ENCODE measurements at places on chromosomes 5 and 9.

DNA sequence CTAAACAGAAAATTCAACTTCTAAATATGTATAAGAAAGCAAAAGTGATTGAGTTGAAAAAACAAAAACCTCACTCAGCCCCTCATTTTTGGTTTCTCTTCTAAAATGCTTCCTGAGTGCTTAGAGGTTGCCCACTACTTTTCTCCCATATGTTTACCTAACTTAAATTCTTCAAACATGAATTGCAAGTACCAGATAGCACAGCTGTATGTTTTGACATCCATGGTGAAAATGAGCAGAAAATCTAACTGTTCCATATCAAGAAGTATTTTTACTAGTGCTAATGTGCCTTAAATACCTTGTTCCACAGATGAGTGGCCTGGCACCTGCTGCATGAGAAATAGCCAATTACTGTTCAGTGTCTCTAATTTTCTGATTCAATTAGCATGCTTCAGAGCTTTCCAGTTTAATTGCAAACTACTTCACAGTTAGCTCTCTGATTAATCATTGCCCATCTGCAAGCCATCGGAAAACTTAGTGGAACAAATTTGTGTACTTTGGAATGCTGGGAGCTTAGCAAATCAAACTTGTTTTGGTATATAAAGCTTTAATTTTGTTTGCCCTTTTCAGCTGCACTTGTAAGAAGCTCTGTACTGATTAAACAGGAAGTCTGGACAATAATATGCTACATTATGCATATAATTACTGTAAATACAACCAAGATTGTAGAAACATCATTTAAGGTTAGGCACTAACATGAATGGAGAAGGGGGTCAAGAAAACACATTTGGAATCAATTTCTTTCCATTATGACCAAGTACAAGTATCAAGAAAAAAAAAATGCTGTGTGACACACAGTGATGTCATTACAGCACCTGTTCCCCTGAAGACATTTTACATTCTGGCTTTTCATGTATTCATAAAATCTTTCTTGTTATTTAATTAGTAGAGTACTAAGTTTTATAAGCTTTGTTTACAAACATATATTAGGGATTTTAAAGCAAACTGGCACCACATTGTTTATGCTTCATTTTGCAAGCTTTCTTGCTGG, 65.6 kb downstream of the POU5F2 start:
- no peak for DNase-seq

DNA sequence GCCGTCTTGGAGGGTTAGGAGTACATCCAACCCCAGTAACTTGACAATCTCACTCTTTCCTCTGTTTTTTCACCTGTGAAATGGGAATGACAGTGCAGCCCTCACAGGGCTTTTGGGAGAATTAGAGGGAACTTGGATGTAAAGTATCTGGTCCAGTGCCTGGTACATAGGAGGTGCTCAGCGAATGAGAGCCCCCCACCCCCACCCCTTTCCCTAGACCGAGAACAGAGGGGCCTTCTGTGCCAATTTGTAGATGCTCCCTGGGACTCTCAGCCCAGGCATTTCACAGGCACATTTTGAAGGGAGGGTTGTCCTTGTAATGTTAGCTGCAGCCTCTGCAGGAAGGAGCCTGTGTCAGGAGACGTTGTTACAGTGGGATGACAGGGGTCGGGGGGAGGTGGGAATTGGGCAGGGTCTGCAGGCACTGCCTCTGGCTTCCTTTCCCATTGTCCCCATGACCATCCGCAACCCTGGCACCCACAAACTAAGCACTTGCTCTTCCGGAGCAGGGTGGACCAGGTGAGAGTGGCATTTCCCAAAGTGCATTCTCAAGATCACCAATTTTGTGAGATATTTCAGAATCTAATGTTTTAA, 47.0 kb downstream of the AMBP start:
- DNase-seq, result no peak

DNA sequence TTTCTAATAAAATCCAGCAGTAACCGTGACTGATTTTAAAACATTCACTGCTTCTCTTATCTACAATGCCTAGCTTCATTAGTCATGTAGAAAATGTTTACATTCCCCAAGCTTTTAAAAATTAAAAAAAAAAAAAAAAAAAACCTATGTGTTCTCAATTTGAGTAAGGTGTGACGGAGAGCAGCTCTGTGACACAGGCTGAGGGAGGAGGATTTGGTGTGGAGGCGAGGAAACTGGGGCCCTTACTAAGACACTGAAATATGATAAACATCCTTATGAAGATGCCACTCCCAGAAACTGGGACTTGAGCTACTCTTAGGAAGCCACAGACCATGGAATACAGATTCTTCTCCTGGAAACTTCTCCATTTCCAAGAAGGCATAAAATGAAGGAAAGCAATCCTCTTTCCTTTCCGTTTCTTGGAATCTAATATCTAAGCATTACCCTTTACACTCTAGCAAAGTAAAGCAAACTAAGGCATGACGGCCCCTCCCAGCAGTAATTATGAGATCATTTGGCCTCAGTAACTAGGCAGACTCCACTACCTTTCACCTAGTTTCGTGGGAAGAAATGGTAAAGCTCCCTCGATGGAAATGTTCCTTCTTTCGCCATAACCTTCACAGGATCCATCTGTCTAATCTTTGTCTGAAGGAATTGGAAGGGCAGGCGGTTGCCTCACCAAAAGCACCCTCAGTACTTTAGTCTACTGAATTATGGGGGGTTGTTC, 23.5 kb downstream of the GRAMD2B start:
- DNase-seq, result peak; percentile 18

GRCh38 chr5:37888476-37888875, 48.6 kb upstream of the GDNF start:
- no peak for DNase-seq

DNA sequence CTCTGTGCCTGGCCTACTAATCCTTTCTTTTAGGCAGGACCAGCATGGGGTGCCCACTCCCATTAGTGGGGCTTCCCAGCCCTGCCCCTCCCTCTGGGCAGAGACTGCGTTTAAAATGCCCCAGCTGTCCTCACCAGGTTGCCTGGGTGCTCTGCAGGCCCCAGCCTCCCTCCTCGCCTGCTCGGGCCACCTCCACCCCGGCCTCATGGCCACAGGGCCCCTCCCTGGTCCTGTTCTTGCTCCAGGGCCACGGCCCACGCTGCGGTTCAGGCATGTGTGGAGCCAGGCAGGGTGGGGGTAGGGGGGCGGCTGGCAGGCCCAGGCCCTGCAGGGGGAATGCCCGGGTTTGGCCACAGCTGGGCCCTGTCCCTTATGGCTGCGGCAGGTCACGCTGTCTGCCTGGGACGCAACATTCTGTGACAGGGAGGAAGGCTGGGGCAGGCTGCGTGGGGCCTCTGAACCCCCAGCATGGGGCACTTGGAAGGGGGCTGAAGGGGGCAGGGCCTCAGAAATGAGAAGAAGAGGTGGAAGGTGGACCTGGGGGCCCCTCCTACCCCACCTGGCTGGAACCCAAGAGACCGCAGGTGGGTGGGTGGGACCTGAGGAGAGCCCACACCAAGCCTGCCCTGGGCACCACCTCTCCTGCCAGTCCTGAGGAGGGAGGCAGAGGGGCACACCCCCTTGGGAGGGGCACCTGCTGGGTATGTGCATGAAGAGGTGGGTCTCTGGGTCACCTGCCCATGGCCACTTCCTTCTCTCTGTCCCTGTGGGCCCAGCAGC, at the start of gene LCN12:
LCN12 (plus strand) TSS at position 733 of the 780 bp plus-strand sequence. CDS start 55 bp downstream, outside the sequence.
- DNase-seq, result no peak

DNA sequence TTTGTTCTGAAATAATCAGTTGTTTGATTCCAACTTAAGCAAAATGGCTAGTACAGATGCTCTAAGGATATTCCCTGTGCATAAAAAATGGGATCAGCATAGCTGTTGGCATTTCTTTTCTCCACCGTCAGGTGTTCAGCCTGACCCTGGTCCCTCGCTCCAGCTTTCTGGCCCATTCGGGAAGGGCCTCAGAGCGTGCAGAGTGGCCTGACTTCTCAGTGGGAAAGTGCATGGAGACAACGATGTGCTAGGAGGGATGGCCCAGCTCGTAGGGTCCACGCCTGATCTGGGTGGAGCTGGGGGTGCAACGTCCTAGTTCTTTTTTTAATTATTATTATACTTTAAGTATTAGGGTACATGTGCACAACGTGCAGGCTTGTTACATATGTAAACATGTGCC, 319.1 kb upstream of the IRX4 start:
- DNase-seq, result no peak

DNA sequence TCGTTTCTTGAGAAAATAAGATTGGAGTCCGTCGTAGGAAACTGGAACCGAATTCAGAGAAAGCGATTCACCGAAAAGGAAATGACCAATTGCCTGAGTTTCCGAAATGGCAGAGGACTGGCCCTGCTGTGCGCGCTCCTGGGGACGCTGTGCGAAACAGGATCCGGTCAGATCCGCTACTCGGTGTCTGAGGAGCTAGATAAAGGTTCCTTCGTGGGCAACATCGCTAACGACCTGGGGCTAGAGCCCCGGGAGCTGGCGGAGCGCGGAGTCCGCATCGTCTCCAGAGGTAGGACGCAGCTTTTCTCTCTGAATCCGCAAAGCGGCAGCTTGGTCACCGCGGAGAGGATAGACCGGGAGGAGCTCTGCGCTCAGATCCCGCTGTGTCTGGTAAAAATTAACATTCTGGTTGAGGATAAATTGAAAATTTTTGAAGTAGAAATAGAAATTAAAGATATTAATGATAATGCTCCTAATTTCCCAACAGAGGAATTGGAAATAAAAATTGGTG, 379 bp downstream of the PCDHGA3 start:
- DNase-seq, result no peak

- no peak for DNase-seq
These were observed 113.3 kb upstream of the GRAMD2B start for GRCh38 chr5:126309860-126310259.

DNA sequence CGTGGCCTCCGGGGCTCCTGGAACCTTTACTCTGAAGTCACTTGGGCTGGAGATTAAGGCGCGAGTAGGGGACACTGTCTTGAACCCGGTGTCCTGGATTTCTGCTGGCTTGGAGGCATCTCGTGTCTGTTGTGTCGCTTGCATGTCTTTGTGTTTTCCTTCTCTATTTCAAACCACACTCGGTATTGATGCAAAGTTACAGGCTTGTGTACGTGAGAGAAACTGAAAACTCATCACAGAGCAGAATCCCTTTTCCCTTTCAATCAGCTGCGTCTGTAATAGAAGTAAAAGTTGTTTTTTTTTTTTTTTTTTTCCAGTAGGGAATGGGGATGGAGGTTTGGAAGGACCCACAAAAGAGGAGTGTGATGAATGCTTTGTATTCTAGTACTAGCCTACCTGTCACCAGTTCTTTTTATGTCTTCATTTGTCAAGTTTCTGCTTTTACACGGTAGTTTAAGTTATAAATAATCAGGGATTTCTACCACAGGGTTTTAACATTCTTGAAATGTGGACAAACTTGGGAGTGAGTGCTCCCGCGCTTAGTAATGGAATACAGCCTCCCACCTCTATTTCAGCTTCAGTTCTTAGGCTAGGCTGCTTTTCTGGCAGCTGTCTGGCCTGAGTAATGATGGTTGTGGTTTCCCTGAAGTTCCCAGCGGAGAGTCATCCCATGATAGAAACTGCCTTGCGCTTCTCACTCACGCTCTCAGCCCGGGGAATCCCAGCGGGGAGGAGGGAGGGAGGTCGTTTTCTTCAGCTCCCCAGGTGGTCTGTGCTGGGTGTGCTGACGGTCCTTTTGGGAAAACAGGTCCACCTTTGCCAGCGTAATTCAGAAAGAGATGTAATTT, 763 bp downstream of the TJP2 start:
- DNase-seq, result no peak

DNA sequence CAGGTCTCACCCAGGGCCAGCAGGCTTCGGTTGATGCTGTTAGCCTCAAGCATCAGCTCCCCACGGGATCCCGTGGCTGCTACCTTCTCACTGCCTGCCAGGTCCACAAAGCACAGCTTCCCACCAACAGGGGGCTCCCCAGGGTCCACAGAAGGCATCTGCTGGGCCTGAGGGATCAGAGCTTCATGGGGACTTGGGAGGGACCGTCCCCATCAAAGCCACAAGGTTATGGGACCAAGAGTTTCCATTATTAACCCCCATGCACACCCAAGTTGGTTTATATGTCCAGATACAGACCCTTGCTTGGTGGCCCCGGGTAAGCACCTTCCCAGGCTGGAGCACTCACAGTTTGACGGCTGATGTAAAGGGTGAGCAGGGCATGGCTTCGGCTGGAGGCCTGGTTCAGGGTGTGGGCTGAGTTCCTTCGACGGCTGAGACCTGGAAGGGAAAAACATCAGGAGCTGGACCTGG, 3.0 kb downstream of the KIF12 start:
- DNase-seq, result no peak

- no peak for DNase-seq
These were observed 39.9 kb downstream of the ERP44 start for GRCh38 chr9:100058699-100059579.

GRCh38 chr5:2007496-2007877, 124.8 kb upstream of the IRX4 start:
- DNase-seq, result no peak

- no peak for DNase-seq
These were observed 15.5 kb upstream of the MEGF9 start for GRCh38 chr9:120729791-120730241.

DNA sequence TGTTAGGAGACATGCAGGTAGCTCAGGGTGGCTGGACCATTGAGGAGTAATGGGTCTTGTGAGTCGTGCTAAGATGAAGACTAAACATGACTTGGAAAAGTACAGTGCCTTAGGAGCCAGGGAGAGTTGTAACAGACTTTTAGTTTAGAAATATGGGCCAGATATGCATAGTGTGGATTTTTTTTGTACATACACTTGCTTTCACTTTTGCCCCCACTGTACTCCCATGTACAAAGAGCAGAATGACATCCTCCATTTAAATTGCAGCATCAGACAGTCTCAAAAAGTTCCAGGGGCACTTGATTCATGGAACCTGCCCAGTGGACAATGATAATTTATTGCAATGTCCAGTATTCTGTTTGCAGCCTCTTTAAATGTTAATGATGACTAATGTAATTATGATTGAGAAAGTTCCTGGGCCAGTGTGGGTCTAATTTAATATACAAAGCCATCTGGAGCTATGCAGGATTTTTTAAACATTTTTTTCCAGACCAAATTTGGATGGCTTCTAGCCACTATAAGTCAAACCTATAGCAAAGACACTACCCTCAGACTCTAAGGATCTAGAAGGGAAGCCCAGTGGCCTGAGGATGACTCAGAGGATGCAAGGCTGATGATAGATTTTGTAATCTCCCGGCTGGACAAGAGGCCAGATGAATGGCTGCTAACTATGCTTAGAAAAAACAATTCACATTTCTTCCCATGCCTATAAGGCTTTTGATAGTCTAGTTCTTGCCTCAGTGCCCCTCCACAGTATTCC, 80.1 kb downstream of the TRPC7 start:
- no peak for DNase-seq

DNA sequence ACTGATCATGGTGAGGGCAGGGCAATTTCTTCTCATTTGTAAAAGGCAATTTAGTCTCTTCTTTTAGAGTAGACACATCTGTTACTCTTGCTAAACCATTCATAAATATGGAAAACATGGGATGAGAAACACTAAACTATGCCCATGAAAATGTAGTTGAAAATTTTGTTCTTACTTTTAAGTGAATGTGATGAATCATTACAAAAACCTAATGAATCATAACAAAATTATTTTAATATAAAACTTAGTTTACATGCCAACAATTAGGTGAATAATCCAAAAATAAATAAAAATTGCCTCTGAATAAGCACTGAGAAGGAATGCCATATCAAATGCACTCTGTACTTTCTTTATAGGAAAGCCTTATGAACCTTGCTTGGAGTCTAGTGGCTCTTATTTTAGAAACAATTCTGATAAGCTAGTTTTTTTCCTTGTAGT, 297.7 kb upstream of the EFNA5 start:
- no peak for DNase-seq
